ENCODE measurements at places on chromosomes 12 and 14. TPM values are rescaled to one million over a fixed set of nuclear protein-coding genes. Genes with fewer than 3 reads are reported as not detected.

HELB gene
- 1.3 TPM for total RNA-seq

FGFR1OP2 gene
- total RNA-seq, result 54.9 TPM

KRT82 gene
- total RNA-seq, result not detected

LHX5 gene
- not detected for total RNA-seq

RHEBL1 gene
- 0.78 TPM for total RNA-seq

TMTC2 gene
- 3.0 TPM for total RNA-seq

GLIPR1L1 gene
- not detected for total RNA-seq

SERPINA10 gene
- total RNA-seq, result not detected

CCDC196 gene
- not detected for total RNA-seq

IKZF4 gene
- total RNA-seq, result 2.6 TPM

TBX5 gene
- 101 TPM for total RNA-seq

LRP1-AS gene
- not detected for total RNA-seq

TMEM63C gene
- 0.65 TPM for total RNA-seq
